ENCODE measurements at places on chromosomes 11 and 22.

DNA sequence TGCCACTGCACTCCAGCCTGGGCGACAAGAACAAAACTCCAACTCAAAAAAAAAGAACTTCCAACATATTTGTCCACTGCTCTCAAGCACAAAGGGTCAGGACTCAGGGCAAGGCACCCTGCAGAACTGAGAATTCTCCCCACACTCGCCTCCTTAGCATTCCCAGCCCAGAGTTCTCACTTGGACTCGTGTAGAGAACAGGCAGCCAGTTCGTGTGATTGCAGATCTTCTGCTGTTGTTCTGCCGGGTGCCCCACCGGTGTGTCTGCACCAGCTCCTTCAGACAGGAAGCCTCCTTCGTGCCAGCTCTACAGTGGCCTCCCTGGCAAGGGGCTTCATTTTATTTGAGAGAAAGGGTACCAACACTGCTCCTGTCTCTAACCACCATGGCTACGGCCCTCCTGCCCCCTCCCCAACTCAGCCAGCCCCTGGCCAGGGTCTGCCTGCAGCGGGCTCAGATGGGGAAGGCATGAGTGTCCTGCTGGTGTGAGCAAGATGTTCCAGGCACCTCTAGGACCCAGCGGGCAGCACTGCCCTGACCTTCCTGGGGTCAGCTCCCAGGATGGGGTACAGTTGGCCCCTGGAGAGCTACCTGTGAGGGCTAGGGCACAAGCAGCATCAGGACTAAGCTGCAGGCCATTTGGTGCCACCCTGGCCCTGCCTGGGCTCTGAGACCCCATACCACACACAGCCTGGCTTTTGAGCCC lies 19.5 kb upstream of the SCGB1A1 start:
- DNase-seq, result no peak

DNA sequence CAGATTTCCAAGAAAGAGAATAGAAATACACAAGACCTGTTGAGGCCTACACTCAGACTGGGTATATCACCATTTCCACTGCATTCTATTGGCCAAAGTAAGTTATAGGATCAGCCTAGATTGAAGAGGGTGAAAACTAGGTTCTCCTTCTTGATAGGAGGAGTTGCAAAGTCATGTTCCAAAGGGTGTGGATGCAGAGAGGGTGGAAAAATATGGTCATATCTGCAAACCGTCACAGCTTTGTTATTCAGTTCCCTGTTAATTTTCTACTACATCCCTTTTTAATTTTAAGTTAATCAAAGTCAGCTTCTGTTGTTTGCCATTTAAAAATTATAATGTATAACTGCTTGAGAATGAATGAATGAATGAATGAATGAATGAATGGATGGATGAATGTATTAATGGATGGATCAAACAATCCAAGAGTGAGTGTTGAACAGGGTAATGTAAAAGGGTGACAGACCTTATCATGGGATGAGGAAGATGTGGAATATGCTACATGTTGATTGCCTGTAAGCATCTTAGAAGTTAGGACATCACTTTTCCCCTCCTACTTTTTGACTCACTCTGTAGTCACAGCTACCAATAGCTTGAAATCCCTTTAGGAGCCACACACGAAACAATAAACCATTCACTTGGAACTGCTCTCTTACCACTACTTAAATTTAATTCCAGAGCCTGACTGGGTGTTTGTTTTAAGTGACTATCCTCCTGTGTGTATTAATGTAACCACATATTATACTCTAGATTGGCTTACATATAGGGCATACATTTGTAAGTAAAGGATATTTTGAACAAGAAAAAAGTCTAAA lies 121.5 kb downstream of the CCDC34 start:
- no peak for DNase-seq

GRCh38 chr11:120694726-120695125 lies 183.2 kb downstream of the GRIK4 start:
- no peak for DNase-seq

- DNase-seq, result no peak
Observed at GRCh38 chr22:24500277-24500820, 5.2 kb downstream of the UPB1 start.

GRCh38 chr22:46545086-46545792 lies 7.8 kb upstream of the CELSR1 start:
- DNase-seq, result no peak

DNA sequence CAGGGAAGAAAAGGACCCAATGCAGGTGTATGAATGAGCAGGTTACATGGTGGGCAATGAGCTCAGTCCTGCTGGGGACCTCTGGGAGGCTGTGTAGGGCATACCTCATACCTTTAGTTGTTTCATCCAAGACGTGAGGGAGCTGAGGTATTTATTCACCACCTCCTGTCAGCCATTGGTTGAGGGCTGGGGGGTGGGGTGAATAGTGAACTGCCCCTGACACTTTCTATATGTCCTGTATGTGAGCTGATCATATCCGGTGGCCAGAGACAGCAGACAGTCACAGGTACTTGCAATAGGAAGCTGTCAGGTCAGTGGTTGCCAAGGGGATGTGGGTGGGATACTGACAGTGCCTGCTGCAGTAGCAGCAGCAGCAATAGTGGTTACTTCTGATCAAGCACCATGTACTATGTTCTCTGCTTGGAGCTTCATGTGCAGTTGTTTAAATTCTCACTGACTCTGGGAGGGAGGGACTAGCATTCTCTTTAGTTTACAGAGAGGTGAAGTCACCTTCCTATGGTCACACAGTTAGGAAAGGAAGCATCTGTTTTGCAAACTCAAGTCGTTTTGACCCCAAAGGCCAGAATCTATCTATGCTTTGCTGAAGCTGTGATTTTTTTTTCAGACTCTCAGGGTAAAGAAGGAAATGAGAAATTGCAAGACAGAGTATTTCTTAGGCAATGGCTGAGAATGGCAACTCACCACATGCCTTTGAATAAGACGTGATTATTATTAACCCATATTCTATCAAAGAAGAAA lies 54.0 kb downstream of the MIAT start:
- peak; percentile 24 for DNase-seq

- peak; percentile 82 for DNase-seq
Observed at GRCh38 chr22:21982338-21982965, at the start of gene TOP3B. TOP3B (minus strand) TSS chr22:21982787; CDS start chr22:21975709, 7,078 bp downstream.

- no peak for DNase-seq
Observed at GRCh38 chr22:45261407-45262088, 20.9 kb upstream of the KIAA0930 start.

DNA sequence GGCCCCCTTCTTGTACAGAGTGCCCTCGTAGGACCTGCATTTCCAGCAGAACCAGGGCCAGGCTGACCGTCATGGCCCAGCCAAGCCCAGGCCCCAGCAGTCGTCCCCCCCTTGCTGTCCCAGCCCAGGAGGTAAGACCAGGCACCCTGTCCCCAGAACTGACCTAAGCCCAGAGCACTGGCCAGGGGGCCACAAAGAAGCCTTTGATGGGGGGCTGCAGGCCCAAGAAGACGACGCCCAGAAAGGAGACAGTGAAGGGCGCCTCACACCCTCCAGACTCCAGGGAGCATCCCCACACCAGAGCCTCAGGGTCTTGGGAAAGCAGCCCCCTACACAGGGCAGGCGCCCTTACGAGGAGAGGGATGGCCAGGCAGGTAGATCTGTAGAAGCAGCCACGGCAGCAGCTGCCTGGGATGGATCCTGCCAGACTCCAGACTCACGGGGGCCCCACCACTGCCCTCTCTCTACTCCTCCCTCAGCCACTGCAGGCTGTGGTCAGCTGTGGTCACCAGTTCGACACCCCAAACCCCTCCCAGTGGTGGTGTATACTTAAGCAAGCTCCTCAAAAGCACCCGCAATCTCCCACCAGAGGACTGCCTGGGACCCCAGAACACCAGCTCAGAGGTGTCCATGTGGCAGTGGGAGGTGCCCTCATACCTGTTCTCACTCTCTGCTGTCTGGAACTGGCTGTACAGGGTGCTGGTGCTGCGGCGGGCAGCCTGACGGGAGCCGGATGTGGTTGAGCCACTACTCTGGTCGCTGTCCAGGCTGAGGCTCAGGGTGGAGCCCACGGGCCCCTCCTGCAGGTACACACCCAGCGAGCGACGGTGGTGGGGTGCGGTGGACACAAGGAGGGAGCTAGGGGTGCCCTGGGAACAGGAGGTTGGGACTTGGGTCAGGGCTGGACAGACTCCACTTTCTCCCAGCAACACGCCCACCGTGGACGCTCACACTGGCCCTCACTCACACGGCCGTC lies 27.0 kb downstream of the SBF1 start:
- no peak for DNase-seq

- DNase-seq, result no peak
Observed at GRCh38 chr11:72010529-72011233, 12.0 kb downstream of the IL18BP start.

DNA sequence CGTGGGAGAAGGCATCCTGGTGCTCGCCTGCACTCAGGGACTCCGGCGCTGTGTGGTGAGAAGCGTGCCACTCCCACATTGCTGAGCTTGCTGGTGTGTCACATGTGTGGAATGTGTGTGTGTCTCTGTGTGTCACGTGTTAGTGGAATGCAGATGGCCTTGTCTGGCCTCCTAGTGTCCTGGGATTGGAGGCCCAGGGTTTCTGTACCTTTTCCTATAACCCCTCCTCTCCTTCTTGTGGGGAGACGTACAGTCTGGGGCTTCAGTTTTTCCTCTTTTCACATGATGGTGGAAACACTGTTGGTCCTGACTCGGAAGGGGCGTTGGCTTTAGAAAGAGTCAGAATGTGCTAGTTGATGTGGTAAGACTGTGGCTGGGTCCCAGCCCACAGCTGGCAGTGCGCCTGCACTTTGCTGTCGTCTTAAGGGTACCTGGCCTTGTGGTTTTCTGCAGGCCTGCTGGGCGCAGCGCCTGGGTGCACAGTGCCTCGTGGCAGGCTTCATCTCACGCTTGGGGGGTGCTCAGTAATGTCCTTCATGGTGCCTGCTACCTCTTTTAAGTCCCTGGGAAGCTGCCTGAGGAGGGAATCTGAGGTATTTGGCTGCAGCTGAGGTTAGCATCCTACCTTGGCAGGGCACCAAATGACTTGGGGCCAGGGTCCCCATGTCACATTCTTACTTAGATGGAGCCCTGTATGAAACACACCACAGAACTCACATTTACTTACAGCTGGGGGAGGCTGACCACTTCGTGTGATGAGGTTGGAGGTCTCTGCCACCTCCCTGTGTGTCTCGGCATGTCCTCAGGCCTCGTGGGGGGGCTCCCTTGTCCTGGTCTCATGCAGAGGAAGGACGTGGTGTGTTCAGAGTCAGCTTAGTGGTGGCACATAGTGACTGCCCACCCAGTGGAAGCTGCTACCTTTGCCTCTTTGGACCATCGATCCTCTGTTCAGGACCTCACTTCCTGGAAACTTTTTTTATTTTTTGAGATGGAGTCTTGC lies 61.9 kb downstream of the MED15 start:
- peak; percentile 73 for DNase-seq

GRCh38 chr11:57641011-57641807 lies 8.5 kb downstream of the YPEL4 start:
- peak; percentile 71 for DNase-seq

- DNase-seq, result no peak
Observed at GRCh38 chr11:69595805-69596665, 44.9 kb upstream of the CCND1 start.

GRCh38 chr11:68353669-68354068 lies 41.3 kb downstream of the LRP5 start:
- DNase-seq, result no peak

DNA sequence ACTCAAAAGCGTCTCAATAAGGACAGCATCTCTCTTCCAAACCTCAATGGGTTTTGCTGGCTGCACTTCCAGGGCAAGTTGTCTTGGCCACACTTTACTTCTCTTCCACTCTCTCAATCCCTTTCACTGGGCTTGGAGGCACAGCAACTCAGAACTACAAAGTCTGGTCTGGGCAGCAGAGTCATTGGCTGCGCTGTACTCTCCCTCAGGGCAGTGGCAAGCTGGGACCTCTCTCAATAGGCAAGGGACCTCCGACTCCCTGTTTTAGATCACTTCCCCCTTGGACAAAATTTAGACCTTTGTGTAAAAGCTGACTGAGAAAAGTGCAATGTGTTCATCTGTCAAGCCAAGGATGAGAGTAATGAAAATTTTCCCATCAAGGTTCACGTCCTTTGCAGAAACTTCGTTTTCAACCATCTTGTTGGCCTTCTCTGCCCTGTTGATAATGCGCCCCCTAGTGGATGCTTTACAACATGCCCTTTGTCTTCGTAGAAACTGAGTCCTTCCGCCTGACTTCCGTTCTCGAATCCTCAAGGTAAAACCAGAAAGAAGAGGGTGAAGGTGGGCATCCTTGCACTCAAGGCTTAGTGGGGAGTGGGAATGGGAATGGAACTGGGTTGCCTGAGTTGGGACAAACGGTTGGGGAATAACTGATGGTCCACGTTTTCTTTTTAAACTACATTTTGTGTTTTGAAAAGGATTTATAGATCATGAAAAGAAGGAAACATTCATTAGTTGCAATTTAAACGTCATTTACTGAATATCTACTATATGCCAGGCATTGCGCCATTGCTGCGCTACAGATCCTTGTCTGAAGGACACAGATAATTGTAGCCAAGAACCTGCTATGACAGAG lies 99.1 kb downstream of the CD44 start:
- DNase-seq, result peak; percentile 83

Data from T47D (cell line).